Right atrium auricular region (tissue), 2 donors: ENCODE measurements at places on chromosomes 5 and 9.

DNA sequence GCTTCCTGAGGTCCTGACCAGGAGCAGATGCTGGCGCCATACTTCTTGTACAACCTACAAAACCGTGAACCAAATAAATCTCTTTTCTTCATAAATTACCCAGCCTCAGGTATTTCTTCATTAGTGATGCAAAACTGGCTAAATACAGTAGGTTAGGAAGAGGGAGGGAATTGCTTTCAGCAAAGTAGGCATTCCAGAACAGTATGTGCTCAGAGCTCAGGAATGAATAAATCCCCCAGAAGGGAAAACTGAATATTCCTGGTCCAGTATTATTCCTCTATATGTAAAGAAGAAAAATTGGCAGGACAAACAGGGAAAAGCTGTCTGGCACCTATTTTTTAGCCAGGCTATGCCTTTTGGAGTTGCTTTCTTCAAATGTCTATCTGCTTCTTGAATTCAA, 577.1 kb downstream of the PSAT1 start:
- DNase-seq: no peak

DNA sequence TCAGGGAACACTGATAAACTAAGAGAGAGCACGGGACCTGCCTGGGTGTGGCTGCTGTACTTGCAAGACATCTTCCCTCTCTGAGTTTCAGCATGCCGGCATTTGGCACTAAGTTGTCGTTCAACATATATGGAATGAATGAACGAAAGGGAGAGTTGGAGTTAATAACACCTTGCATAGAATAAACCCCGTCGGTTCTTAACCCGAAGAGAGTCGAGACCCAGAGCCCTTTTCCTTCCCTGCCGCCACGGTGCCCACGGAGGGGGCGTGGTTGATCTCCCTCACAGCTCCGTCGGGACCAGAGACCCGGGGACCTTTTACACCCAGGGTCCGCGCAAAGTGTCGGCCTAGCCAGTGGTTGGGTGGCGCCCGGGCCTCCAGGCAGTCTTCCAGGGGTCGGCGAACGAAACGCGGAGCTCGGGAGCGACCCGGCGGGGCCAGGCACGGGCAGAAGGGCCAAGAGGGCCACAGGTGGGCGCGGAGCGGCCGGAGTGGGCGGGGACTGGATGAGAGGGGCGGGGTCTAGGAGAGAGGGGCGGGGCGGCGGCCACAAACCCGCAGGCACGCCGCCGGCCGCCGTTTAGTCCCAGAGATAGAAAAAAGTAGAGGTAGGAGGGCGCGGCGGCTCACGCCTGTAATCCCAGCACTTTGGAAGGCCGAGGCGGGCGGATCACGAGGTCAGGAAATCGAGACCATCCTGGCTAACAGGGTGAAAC, 735 bp upstream of the RPL26L1 start:
- peak; percentile 67 for DNase-seq

DNA sequence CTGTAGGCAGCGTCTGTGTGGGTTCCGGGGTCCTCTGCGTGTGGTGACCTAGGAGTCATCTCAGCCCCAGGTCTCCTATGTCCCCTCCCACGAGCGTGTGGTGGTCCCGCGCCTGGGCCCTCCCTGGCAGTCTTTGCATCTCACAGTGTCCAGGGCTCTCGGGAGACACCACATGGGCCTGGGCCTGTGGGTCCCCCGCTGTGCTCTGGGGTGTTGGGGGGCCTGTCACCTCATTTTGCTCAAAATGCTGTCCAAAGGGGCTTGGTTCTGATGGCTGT, 27.1 kb downstream of the CEP72 start:
- no peak for DNase-seq

DNA sequence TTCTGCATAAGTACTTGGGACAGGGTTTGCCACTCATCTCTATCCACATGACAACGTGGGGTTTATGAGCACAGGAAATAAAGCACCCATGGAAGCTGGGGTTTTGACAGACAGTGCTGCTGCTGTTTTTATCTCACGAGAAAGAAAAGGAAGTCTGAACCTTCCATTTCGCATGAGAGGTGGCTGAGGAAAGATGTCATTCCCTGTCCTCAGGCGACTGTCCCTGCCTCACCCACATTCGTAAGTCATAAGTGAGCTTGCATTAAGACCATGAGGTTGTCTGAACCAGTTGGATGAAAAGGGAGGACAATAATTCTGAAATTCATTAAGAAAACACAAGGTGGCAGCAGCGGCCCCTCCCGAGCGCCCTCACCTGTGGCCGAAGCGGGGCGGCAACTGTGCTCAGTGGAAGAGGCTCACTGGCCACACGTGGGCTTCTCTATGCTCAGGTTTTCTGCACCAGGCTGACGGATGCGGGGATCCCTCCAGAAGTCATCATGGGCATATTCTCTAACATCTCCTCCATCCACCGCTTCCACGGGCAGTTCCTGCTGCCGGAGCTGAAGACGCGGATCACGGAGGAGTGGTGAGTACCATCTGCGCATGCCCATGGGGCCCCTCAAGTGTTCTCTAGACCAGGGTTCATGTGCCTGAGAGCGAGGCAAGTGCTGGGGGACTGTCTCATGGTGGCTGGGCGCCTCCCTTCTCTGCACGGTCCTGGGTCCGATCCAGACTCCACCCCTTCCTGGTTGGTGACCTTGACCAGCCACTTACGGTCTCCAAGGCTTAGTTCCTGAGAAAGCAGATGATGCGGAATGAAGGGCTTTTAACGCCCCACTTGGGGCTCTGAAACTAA, 54.7 kb upstream of the SUSD3 start:
- DNase-seq: no peak

DNA sequence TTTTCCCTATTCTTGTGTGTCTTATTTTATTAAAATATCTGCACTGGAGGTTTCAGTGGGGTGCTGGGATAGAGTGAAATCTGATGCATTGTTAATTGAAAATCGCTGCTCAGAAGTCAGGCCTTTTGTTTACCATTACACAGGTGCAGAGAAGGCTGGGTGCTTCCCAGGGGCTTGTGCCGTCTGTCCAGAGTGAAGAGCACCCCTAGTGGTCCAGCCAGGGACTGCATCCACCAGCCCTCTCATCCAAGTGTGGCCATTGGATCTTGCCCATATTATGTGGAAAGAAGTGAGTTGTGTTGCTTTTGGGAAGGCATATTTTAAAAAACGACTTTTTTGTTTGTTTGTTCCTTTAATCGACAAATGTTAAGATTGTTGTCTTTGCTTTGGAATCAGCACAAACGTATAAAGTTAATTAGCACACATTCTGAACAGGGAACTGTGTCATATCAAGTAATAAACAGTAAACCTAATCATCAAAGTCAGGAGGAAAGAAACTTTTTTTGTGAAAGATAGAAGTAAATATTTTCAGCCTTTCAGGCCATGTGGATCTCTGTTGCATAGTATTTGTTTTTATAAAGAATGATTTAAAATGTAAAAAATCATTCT, 315.6 kb downstream of the MTRR start:
- DNase-seq: no peak
